ENCODE measurements at places on chromosomes 4 and X. TPM values are rescaled to one million over a fixed set of nuclear protein-coding genes. Genes with fewer than 3 reads are reported as not detected.
A peak's percentile ranks its signal among the peaks of the same experiment; 100 is the strongest.

GRCh38 chrX:65644621-65645289 lies 22.7 kb upstream of the MSN start:
- peak; percentile 88 for DNase-seq

GRCh38 chr4:156196722-156197121 lies 243.1 kb upstream of the CTSO start:
- DNase-seq: no peak

GRCh38 chrX:154542723-154543424 lies 3.8 kb downstream of the G6PD start:
- peak; percentile 87 for DNase-seq

DNA sequence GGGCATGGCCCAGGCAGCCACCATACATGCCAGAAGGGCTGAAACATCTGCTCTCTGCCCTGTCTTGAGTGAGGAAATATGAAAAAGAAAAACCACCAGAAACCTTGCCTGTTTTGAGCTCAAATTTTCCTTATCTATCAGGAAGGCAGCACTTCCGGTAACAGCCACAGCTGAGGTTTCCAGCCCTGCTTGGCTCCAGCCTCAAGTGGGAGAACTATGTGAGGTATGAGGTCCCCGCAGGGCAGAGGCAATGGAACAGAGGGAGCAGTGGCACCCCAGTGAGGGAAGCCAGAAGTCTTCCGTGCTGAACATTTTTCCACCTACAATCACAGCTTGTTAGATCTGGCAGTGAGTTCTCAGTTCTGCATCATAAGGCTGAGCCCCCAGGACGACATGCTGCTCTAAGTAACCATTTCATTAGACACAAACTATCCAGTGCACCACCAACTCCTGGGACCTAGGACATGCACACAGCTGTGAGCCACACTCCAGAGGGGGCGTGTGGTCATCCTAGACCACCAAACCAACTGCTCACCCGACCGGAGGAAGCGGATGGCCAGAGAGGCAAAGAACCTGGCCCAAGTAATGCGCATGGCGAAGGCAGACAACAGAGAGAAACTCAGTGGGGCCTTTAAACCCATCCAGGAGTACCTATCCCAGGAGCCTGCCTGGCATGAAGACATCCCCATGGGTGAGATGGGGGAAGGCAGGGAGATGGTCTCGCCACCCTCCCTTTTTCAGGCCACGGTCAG lies 22.6 kb downstream of the WDR1 start:
- DNase-seq: peak; percentile 75

GRCh38 chr4:147138171-147138570 lies 192.5 kb upstream of the TTC29 start:
- DNase-seq: no peak

- no peak for DNase-seq
These were observed 409.5 kb downstream of the SPRY1 start for GRCh38 chr4:123806056-123806455.

- DNase-seq: no peak
These were observed 67.5 kb downstream of the COQ2 start for GRCh38 chr4:83216959-83217683.

DNA sequence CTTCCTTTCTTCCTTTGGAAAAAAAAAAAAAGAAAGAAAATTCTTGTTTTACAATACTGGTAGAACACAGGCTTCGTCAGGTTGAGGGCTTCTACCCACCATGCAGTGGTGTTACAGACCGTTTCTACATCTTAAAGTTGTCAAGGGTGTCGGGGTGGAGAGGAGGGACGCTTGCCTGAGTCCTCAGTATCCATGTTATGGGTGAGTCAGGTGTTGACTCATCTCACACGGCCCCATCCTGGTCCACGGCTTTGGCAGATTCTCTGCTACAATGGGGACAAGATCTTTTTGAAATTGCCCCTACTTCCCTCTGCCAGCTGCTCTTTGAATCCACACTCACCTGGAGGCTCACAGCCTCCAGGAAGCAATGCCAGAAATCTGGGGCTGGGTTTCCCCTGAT lies 310.3 kb upstream of the ZFP42 start:
- no peak for DNase-seq

DNA sequence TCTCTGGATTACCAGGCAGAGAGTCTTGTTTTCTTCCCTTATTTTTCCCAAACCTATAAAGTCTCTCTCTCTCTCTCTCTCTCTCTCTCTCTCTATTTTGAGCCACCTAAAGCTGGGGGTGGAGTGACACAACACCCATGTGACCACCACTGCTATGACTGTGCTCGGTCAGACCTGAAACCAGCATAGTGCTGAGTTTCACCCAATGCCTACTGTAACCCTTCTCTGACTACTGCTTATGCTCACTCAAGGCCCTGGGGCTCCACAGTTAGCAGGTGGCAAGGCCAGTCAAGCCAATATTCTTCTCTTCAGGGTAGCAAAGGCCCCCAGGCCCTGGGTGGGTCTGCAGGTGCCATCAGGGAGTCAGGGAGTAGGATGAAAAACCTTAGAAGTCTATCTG lies 114.7 kb upstream of the ARMCX2 start:
- no peak for DNase-seq

GRCh38 chr4:95272036-95272435 lies 276.7 kb downstream of the UNC5C start:
- no peak for DNase-seq

DNA sequence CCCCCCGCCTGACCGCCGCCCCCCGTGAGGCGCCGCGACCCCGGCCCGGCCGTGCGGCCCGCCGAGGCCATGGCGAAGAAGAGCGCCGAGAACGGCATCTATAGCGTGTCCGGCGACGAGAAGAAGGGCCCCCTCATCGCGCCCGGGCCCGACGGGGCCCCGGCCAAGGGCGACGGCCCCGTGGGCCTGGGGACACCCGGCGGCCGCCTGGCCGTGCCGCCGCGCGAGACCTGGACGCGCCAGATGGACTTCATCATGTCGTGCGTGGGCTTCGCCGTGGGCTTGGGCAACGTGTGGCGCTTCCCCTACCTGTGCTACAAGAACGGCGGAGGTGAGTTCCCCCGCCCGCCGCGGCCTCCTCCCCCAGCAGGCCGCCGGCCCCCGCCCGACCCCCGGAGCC lies 780 bp downstream of the SLC6A8 start:
- no peak for DNase-seq

DNA sequence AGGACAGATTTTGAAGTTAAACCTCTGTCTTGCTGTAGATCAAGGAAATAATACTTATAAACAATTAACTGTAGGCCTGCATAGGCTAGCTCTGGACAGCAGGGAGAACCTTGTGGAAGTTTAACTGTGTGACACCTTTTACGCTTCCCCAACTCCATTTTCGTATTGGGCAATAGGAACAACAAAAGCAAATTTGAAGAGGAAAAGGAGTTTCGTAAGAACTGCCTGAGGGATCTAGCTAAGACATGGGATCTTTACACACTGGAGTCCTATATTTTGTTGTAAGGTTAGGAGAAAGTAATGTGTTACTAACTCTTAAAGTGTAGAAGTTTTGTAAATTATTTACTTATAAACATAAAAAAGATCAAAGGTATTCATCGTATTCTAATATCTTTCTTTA lies 324.9 kb upstream of the CASK start:
- no peak for DNase-seq

GRCh38 chr4:22667332-22667940 lies 25.3 kb upstream of the GBA3 start:
- DNase-seq: no peak

GRCh38 chr4:12897954-12898353 lies 586.2 kb downstream of the RAB28 start:
- no peak for DNase-seq

- peak; percentile 9 for DNase-seq
These were observed 33.9 kb upstream of the STIM2 start for GRCh38 chr4:26826721-26827120.

DNA sequence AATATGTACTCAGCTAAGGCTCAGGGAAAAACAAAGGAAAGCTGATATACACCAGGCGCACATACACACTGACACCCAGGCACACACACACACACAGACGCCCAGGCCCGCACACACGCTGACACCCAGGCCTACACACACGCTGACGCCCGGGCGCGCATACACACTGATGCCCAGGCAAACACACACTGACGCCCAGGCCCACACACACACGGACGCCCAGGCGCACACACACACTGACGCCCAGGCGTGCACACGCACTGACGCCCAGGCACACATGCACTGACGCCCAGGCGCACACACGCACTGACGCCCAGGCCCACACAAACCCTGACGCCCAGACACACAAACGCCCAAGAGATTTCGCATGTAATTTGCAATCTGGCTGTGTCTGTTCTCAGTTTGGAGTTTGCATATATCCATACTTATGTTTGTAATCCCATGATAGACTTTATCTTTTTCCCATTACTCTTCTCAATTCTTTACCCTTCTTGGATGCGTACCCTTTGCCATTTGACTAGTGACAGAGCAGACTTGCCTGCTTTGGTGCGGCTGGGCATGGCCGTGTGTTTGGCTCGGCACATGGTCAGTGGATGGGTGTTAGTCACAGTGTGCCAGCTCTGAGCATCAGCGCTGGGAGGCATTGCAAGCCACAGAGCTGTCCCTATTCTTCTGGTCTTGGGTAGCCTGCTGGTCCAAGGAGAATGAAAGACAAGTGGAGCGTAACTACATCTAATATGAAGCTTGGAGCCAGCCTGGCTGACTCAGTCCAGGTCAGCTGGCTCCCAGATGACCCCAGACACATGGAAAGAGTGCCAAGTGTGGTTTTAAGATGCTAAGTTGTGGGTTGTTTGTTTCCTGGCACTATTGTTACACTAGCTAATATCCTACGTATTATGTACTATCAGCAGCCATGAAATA lies 632.4 kb upstream of the ZFP42 start:
- DNase-seq: no peak

GRCh38 chr4:84726356-84726755 lies 143.4 kb downstream of the CDS1 start:
- no peak for DNase-seq

GRCh38 chr4:182876427-182876826 lies 40.8 kb downstream of the DCTD start:
- DNase-seq: no peak

DNA sequence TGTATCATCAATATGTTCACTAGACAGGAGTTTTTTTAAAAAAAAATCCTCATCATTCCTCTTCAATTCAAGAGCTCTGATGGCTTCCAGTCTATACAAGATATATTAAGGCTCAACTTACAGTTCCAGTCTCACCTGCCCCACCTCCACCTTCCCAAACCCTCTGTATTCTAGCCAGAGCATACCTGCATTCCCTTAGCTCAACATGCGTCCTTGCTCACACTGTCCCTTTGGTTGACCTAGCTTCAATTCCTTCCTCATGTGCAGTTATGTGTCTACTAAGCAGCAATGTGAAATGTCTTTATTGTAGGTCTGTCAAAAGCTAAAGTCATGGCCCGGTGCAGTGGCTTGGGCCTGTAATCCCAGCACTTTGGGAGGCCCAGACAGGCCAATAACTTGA lies 10.8 kb downstream of the DHX15 start:
- no peak for DNase-seq

DNA sequence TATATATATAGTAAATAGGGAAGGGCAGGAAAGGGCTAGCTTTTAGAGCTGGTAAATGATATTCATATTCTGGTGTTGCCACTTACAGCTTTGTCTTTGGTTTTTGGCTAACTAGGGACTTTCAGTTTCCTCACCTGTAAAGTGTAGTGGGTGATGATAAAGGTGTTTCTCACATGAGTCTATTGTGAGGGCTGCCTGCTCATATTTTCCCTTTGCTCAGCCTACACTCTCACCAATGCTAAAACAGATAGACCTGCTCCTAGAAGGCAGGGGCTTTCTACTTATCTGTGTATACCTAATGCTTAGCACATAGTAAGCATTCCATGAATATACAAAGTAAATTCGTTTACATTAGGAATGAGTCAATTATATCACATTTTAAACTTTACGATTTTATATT lies 137.2 kb upstream of the HS3ST1 start:
- DNase-seq: no peak

DNA sequence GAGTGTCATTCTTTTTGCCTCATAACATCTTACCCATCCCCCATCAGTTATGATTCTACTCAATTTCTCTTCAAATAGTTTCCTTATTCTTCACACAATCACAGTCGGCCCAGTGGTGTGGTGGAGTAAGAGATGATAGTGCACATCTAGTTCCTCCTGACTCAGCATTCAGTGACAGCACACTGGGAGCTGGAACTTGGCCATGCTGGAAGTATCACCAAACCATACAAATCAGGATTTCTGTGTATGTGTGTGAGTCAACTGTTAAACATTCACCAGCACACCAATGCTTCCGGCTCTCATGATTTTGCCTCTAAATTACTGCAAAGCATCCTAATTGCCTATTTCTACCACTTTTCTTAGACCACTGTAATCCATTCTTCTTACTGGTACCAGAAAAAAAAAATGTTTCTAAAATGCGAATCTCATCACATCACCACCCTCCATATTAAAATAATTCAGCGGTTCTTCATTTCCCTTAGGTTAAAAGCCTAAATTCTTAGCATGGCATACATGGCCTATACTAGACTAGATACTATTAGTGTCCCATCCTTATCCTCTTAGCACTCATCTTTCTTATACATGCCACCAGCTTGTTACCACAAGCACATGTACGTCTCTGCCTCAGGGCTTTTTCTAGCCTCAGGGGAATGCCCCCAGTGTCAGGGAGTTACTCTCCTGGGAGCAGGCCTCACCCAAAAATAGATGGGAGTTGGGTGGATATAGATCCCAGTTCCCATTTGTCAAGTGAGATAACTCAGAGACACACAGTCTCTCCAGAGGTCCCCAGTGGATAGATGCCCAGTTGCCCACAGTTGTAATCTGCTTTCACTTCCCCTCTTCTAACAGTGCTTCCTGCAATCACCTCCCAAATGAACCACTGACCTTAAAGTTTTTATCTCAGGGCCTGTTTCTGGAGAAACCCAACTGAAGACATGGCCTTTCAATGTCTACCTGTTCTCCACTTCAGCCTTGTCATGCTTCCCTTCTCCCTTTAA lies 49.2 kb upstream of the DDX53 start:
- DNase-seq: no peak

GRCh38 chr4:156774422-156774821 lies 197.2 kb downstream of the PDGFC start:
- DNase-seq: no peak

- peak; percentile 37 for DNase-seq
These were observed 210.8 kb downstream of the MGST2 start for GRCh38 chr4:139876337-139876941.

PAGE2B gene
- not detected for total RNA-seq

TEX13B gene
- total RNA-seq: not detected

VGLL1 gene
- not detected for total RNA-seq

EGFL6 gene
- not detected for total RNA-seq

PORCN gene
- total RNA-seq: 36.4 TPM

HMX1 gene
- 2.6 TPM for total RNA-seq

H2BW2 gene
- total RNA-seq: not detected

TFDP3 gene
- total RNA-seq: not detected

ADH1A gene
- total RNA-seq: 0.27 TPM

PAGE4 gene
- total RNA-seq: not detected

AWAT2 gene
- not detected for total RNA-seq

ZNF157 gene
- total RNA-seq: 1.2 TPM

CABS1 gene
- total RNA-seq: not detected

ERVMER34-1 gene
- 0.67 TPM for total RNA-seq

ALB gene
- total RNA-seq: not detected

CXCL11 gene
- total RNA-seq: not detected

S100P gene
- total RNA-seq: not detected

LGI2 gene
- 0.45 TPM for total RNA-seq

All from thyroid gland (tissue), 4 donors.